ENCODE measurements at places on chromosomes 16 and 17.
A peak's percentile ranks its signal among the peaks of the same experiment; 100 is the strongest.

- no peak for DNase-seq
Measured at GRCh38 chr16:77581706-77582105, 140.6 kb upstream of the NUDT7 start.

GRCh38 chr17:48335858-48336500 is 94.0 kb downstream of the SKAP1 start:
- no peak for DNase-seq

DNA sequence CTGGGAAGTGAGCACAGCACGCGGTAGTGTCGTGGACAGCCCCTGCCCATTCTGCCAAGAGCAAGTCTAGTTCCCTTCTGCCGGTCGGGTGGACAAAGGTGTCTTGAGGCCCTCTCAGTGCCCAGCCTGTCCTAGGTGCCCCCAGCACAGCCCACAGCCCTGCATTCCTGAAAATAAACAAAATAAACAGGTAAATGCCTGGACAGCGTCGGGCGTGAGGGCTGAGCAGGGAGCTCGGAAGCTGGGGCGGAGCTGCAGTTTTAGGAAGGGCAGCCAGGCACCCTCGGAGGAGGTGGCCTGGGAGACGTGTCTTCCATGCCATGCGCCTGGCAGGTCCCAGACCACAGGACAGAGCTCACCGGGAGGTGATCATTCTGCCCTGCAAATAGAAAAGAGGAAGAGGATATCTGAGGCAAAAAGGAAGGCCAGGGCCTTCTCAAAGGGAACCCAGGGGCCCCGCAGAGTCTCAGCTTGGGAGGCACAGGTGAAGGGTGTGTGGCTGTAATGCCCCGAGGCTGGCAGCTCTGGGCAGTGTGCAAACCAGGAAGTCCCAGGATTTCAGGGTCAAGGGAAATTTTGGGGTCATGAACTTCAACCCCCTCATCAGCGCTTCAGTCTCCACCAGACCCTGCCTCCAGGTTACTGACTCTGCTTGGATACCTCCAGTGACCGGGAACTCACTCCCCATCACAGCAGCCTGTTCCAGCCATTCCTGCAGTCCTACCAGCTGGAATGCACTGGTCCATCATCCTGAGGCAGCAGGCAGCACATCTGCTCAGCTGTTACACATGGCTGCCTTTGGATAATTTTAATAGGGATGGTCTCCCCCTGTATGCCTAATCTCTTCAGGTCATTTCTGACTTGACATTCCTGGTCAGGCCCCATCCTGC is 1.7 kb downstream of the ZNF469 start:
- no peak for DNase-seq

DNA sequence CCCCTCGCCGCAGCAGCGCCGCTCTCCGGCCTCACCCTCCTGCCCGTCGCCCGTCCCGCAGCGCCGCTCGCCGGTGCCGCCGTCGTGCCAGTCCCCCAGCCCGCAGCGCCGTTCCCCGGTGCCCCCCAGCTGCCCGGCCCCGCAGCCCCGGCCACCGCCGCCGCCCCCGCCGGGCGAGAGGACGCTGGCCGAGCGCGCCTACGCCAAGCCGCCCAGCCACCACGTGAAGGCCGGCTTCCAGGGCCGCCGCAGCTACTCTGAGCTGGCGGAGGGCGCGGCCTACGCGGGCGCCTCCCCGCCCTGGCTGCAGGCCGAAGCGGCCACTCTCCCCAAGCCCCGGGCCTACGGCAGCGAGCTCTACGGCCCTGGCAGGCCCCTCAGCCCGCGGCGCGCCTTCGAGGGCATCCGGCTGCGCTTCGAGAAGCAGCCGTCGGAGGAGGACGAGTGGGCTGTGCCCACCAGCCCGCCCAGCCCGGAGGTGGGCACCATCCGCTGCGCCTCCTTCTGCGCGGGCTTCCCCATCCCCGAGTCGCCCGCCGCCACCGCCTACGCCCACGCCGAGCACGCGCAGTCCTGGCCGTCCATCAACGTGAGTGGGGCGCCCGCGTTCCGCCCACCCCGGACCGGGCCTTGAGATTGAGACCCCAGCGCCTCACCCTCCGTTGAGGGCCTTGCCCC is 15.0 kb downstream of the TBKBP1 start:
- DNase-seq, result no peak

GRCh38 chr16:14308368-14308723 is 237.2 kb downstream of the MRTFB start:
- no peak for DNase-seq

GRCh38 chr17:81869221-81870130 is 1.7 kb downstream of the ARHGDIA start:
- DNase-seq, result no peak

GRCh38 chr16:15487336-15488284 is 53.2 kb downstream of the BMERB1 start:
- DNase-seq, result no peak

GRCh38 chr17:14547016-14547415 is 246.1 kb downstream of the HS3ST3B1 start:
- DNase-seq, result no peak

- no peak for DNase-seq
Measured at GRCh38 chr16:86934581-86935375, 356.4 kb downstream of the FOXL1 start.

- DNase-seq, result no peak
Measured at GRCh38 chr17:1239210-1239609, 31.0 kb upstream of the BHLHA9 start.

- DNase-seq, result no peak
Measured at GRCh38 chr16:21169249-21169981, 10.9 kb downstream of the LDAF1 start.

DNA sequence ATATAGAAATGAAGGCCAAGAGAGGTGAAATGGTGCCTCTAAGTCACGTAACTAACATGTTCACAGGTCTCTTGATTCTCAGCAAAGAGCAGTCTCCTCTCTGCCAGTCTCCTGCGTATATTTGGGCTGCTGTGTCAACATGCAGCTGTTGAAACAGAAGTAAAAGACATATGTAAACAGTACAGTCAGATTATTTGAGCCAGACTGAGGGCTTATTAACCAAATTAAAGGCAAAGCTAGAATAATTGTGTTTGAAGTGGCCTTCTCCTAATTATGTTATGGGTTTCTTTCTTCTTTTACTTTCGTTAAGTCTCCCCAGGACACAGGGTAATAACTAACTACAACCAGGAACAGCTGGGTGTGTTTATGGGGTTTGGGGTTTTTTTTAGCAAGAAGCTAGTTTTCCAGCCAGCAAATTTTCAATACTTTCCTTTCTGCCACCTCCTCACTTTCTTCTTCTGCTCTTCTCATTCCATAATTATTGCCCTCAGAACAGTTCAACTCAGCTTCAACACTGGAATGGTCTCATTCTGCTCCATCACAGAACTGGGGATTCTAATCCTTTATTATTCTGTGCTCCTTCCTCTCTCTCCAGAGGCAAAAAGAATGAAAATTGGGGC is 18.4 kb downstream of the G6PC1 start:
- DNase-seq, result no peak

GRCh38 chr16:21301168-21301894 is 23.2 kb upstream of the CRYM start:
- DNase-seq, result peak; percentile 8

DNA sequence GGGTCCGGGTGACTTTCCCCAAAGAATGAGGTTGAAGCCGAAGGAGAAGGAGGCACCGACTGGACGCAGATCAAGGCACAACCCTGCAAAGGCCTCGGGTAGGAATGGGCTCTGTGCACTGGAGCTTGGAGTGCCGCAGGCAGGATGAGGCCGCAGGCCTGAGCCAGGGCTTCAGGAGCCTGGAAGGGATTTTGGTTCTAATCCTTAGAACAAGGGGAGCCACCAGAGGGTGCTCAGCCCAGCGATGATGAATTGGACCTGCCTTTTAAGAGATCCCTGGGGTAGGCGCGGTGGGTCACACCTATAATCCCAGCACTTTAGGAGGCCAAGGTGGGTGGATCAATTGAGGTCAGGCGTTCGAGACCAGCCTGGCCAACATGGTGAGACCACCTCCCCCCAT is 8.1 kb downstream of the CIBAR2 start:
- no peak for DNase-seq

- no peak for DNase-seq
Measured at GRCh38 chr16:85777583-85778310, 21.6 kb downstream of the EMC8 start.

- no peak for DNase-seq
Measured at GRCh38 chr16:9151597-9151996, 60.2 kb downstream of the HAPSTR1 start.

DNA sequence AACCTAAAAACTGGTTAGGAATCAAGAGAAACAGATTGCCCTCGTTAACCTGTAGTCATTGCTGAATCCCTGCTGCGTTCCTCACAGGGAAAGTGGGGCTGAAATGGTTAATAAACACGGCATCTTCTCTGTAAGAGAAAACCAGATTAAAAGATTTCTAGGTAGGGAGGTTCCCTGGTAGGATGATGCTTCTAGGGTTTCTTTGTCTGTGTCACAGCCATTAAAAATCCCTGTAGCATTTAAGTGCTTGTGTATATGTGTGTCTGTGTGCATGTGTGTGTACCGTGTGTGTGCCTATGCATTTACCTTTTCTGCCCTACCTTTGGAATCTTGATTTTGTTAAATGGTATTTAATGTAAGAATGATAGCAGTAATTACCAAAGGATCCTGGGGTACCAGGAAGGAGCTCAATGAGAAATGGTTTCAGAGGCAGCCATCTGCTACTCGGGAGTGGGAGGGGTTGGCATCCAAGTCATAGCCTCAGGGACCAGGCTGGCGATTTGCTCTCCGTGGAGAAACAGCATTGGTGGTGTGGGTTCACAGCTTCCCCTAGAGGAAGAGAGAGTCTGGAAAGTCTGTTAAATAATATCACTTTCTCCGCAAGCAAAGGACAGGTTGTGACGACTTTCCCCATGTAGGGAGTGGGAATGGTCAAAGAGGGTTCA is 177.1 kb downstream of the HS3ST4 start:
- no peak for DNase-seq

DNA sequence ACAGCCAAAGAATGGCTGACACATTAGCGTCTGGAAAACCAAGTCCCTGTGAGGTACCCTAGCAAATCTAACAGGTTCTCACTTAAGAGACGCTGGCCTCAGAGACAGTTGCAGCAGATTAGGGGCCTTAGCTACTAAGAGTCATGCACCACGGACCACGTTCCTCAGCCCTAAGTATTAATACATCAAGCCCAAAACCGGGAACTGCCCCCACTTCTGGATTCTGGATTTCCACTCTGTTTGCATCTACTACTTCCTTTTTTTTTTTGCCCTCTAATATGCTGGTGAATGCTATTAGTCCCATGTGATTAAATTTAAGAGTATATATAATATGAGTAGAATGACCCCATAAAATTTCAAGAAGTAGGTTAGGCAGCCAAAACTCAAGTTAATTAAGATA is 775 bp upstream of the TERB1 start:
- DNase-seq, result no peak

- DNase-seq, result peak; percentile 72
Measured at GRCh38 chr17:44307387-44308186, 814 bp upstream of the RUNDC3A start.

GRCh38 chr16:12589676-12590075 is 214.0 kb downstream of the CPPED1 start:
- no peak for DNase-seq

DNA sequence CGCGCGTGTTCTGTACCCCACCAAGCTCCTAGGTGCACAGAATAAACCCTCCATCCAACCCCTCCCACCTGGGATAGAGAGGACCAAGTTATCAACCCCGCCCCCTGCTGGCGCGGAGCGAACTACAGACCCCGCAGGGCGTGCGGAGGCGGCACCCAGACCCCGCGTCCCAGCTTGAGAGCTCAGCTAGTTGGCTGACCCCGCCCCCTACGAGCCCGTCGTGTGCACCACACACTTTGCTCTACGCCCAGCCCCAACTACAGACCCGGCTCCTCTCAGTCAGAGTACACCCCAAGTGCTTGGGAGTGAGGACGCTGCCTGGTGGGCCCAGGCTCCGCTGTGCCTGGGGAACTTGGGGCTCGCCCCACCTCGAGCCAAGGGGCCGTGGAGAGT is 1.5 kb downstream of the GRIN2A start:
- no peak for DNase-seq

DNA sequence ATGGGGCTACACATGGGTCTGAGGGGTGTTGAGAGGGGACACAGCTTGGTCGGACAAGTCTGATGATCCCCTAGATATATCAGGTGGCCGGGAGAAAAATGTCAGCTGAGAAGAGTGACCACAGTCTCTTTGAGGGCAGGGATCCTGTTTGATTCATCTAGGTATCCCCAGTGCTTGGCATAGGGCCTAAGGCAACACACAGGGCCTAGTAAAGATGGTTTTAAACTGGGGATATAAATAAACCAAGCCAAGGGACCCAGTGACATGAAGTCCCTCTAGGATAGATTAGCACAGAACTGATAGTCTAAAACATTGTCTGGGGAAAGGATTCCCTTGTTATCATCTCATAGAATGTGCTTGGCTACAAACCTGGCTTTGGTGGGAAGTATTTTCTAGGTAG is 1.4 kb downstream of the ERCC4 start:
- no peak for DNase-seq

- no peak for DNase-seq
Measured at GRCh38 chr17:64156670-64157069, 26.7 kb upstream of the ERN1 start.

DNA sequence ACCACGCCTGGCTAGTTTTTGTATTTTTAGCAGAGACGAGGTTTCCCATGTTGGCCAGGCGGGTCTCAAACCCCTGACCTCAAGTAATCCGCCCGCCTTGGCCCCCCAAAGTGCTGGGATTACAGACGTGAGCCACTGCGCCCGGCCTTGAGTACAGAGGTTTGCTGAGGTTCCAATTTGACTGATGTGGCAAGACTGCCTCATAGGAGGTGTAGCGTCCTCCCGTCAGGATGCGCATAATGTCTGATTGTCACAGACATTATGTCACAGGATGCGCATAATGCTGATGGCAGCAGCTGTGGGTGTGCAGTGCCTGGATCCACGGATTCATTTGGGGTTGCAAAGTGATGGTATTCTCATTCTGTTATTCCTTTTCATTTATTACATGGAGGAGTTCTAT is 45.2 kb downstream of the HAPSTR1 start:
- DNase-seq, result no peak

DNA sequence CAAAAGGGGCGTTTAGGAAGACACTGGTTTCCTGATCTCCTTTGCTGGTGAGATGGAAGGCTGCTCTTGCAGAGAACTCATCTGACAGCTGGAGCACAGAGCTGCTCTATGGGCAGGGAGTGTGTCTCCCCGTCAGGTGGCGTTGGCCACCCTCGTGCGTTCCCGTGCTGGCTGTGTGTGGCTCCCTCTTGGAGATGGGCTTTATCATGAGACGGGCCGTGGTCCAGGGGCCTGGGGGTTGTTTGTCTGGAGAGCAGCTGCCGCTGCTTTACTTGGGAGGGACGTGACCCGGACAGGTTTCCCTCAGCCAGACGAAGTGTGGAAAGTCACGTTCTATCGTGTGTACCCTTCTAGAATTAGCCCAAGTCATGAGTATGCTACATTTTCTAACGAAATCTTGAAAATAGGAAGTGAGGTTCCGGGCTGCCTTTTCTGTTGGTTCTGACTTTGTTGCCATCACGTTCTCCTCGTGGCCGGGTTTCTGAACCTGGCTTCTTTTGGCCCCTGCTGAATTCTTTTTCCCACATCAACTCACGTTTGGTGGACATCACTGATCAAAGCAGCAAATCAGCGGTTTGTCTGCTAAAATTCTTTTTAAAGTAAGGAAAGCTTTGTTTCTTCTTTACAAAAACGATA is 105.6 kb upstream of the CHMP6 start:
- no peak for DNase-seq

GRCh38 chr17:51006601-51007000 is 114.1 kb downstream of the SPAG9 start:
- no peak for DNase-seq

GRCh38 chr17:27993161-27993695 is 49.2 kb upstream of the NLK start:
- no peak for DNase-seq

GRCh38 chr17:12415031-12415430 is 250.7 kb upstream of the MYOCD start:
- DNase-seq, result no peak

All from NCI-H446 (cell line).